ENCODE measurements at places on chromosomes 7 and 10.

DNA sequence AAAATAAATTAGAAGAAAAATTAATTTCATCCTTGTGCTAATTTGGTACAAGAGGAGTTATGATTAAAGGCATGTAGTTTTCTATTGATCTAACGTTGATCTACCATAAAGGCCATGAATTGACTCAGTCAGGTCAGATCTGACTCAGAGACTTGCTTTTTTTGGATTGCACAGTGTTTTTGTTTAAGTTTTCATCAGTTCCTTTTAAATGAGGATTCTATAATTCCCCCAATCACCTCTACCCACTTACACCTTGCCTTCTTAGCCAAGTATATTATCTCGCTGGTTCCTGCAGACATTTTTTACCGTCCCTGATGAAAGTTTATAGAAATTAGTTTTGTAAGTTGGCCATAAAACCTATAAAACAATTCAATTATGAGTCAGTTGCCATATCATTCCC is 132.4 kb upstream of the PALS2 start:
- DNase-seq, result no peak

DNA sequence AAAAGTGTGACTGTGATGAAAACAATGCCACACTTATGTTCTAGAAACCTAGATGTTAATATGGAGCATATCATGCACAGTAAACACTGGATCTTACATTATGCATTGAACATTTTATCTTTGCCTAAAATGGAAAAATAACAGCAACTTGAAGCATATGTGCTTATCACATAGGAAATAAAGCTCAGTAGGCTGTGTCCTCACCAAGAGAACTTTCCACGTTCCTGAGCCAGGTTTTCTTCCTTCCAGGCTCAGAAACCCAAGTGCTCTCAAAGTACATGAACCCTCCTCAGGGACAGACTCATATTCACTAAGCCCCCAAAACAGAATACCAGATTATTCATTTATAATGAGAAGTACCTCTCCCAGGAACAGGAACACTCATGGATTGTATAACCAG is 79.4 kb upstream of the PRKAR2B start:
- DNase-seq, result no peak

DNA sequence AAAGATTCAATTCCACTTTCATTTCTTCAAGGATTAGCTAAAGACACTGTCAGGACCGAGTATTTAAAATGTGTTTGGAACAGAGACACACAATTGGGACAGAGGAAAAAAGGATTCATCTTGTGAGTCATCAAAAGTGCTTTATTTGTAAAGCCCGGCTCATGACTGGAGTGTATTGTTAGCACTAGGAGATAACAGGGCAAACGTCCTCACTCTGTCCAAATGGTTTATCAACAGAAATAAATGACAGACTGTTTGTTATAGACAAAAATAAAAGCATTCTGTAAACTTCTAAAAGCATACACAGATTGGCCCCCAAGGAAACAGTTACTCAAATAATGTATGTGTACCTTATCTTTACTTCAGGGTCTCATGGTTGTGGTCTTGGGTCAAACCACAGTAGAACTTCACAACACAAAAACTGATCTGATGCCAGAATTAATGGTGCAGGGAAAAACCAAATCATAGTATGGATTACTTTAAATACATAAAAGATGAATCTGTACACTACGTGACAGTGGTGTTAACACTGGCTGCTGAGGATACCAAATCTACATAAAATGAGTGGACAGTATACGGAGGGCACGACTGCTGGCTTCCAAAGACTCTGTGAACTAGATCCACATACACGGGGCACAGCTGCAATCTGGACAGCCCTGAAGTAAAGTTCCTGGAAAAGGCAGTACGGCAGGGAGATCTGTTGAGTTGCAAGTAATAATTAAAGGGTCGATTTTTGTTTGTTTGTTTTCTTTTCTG is 179.4 kb downstream of the PIP4K2A start:
- no peak for DNase-seq

GRCh38 chr10:90718182-90718581 is 139.7 kb downstream of the HTR7 start:
- no peak for DNase-seq

- no peak for DNase-seq
Observed at GRCh38 chr7:33685981-33686683, 219.2 kb upstream of the BMPER start.

DNA sequence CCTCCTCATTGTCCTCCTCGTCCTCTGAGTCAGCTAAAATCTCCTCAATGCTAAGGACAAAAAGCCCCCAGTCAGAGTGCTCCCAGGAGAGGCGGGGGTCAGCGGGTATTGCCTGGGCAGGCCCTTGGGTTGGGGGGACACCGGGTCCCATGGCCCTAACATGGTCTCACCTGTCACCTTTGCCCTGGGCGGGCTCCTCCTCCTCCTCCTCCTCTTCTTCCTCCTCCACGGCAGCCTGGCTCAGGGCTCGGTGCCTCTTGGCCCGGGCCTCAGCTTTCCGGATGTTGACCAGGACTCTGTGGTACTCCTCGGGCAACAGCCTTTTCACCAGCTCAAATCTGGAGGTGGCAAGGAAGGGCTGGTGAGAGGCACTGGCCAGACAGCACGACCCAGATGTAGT is 32.0 kb upstream of the FRAT2 start:
- no peak for DNase-seq

DNA sequence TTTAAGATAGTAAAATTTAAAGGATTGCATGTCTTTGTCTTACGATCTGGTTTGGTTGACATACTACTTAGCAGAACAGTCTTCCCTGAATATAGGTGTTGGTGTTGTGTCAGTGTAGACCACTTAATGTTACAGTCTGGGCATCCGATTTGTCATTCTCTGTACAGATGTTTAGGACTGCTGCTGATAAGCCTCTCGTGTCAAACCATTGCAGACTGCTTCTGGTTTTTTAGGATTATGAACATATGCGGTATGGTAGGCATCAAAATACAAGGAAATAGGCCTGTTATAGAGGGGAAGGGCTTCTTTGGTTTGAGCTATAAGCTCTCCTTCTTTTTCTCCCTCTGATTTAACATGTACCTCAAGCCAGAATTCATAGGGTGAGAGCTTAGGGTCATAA is 7.4 kb downstream of the CYP3A43 start:
- DNase-seq, result no peak

DNA sequence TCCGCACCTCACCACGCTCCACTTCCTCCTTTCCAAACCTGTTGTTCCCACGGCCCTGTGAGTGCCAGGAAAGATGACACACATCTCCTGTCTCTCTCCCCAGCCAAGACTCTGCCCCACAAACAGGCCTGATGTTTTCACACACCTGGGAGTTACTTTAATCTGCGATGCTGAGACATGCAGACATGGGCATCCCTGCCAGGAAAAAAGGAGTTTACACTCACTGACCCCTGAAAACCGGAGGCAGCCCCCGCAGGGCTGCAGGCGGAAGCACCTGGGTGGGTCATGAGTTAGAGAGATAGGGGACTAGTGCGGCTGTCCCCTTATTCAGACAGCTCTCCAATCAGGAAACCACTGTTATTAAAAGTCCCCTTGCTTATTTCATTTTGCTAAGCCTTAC is 106.4 kb upstream of the CARD11 start:
- no peak for DNase-seq

- DNase-seq, result no peak
Observed at GRCh38 chr7:148277042-148277660, 313.4 kb upstream of the C7orf33 start.

GRCh38 chr7:79332091-79332490 is 121.4 kb downstream of the MAGI2 start:
- no peak for DNase-seq

GRCh38 chr10:98555021-98555619 is 108.4 kb upstream of the HPS1 start:
- DNase-seq, result no peak

DNA sequence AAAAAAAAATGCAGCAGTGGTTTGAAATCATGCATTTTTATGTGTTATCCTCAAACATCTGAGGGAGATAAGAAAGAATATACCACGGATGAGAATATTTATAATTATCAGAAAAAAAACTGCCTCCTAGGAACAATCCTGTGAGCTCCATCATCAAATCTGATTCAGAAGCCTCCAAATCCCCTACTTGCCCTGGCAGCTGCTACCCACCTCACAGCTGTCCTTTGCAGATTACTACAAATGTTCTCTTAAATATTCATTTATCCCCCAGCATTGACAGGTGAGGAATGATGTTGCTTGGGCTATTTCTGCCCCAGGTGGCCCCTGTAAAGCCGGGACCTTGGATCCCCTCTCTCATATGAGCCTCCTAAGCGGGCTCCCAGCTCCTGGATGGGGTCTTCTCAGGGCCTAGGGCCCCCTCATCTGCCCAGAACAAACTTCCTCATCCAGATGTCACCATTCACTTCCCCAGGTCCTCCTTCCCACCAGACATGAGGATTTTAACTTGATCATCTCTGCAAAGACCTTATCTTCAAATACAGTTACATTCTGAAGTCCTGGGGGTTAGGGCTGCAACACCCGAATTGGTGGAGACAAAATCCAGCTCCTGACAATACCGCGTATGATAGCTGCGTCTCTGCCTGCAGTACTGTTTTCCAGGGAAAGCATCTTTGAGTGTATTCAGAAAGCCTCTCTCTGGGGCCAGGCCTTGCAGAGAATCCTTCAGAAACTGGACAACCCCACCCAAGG is 81.9 kb upstream of the INSIG1 start:
- no peak for DNase-seq

DNA sequence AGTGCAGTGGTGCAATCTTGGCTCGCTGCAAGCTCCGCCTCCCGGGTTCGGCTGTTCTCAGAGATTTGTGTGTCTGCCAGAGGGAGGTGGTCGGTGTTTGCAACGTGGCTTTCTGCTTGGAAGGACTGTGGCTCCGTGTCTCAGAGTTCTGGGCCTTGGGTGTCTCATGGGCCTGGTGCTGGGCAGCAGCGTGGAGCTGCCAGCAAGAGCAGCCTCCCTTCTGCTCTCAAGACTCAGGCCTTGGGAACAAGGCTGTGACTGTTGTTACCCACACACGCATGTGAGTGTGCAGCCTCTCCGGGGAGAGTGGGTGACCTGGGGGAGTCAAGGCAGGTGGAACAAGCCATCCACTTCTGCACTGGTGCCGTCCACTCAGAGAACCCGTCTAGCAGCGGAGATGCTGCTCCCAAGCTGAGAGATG is 52.0 kb downstream of the VIPR2 start:
- DNase-seq, result no peak

GRCh38 chr10:79483299-79483698 is 29.0 kb upstream of the EIF5AL1 start:
- no peak for DNase-seq

- DNase-seq, result no peak
Observed at GRCh38 chr7:37768611-37769010, 79.8 kb upstream of the NME8 start.

GRCh38 chr10:120741396-120741795 is 109.8 kb upstream of the WDR11 start:
- DNase-seq, result no peak

- peak; percentile 66 for DNase-seq
Observed at GRCh38 chr10:98293550-98294269, 25.7 kb upstream of the LOXL4 start.

- no peak for DNase-seq
Observed at GRCh38 chr7:137547485-137547884, 204.0 kb upstream of the PTN start.

GRCh38 chr7:70763961-70764691 is 367.8 kb upstream of the GALNT17 start:
- DNase-seq, result no peak

GRCh38 chr10:75663947-75664664 is 232.7 kb downstream of the LRMDA start:
- DNase-seq, result no peak

DNA sequence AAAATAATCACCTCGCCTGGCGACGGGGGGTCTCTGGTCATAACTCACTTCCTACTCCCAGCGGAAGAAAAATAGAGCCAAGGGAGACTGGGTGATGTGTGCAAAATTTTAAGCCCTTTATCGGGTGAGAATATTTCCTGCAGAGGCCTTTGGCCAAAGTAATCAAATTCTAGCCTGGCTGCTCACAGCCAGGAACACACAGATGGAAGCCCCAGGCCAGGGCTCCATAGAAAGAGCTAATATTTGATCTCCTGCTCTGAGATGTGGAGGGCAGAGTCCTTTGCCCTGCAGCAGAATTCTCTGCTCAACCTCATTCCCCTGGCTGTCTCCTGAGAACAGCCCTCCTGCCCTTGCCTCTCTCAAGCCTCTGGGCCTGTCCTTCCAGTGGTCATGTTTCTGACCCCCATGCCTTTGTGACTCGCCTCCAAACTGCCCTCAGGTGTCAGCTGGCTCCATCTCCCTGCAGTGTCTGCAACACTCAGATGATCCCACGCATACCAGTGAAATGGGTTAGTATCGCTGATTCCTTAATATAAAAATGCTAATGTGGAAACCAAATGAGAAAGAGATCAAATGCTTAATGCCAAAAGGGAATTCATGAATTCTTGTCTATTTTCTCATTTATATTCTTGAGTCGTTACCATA is 34.5 kb downstream of the FRMD4A start:
- no peak for DNase-seq

- DNase-seq, result peak; percentile 60
Observed at GRCh38 chr7:18505870-18506460, 10.4 kb downstream of the HDAC9 start.

DNA sequence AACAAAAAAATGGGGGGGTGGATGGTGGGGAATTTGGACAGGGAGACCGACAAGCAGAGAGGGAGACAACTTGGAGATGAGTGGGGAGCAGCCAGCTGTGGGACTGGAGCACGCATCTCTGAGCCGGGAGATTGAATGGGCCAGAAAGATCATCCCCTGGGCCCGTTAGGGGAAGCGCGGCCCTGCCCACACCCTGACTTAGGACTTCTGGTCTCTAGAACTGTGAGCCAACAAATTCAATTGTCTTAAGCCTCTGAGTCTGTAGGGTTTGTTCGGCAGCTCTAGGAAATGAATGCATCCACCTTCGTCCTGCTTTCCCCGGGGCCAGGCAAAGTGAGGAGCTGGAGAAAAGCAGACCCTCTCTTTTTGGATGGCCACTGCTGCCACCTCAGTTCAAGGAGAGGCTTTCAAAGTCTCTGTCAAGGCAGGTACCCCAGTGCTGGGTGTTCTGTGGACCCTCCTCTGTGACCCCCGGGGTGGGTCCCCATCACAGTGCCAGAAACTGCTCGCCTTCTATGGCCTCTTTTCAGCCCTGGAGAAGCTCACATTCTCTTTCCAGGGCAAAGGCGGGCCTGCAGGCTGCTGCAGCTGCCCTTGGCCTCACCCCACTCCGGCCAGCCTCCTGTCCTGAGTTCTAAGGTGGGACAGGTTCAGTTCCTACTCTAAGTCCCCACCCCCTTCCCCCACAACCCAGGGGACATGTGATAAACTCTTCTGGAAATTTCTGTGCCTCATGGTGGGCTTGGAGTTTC is 423.2 kb downstream of the RPS24 start:
- no peak for DNase-seq

DNA sequence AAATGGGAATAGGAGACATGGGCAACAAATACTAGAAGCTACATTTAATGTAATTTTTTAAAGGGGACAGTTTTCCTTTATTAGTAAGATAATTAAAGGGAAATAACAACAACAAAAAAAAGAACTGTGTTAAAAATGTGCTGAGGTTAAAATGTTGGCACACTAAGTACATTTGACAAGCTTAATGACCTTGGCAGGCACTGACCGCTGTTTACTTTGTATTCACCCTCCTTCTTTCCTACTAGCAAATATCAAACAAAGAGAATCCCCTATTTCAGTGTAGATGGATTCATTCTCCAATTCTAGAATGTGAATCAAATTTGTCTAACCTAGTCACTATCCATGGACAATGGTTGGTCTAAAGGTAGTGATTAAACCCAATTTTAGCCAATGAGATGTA is 77.5 kb upstream of the TOMM7 start:
- no peak for DNase-seq

GRCh38 chr10:128537834-128538330 is 411.7 kb upstream of the MKI67 start:
- DNase-seq, result no peak

- no peak for DNase-seq
Observed at GRCh38 chr7:42981601-42982000, 49.4 kb downstream of the MRPL32 start.
